ENCODE measurements at places on chromosomes 5 and 9. TPM values are rescaled to one million over a fixed set of nuclear protein-coding genes. Genes with fewer than 3 reads are reported as not detected.

MYMK gene
- total RNA-seq, result not detected

GPR150 gene
- total RNA-seq, result 1.7 TPM

LAMC3 gene
- 0.65 TPM for total RNA-seq

PCDHAC1 gene
- not detected for total RNA-seq

ZNF354C gene
- total RNA-seq, result 8.3 TPM

GHR gene
- not detected for total RNA-seq

RGS7BP gene
- total RNA-seq, result not detected

ECSCR gene
- 1.2 TPM for total RNA-seq

AQP7 gene
- not detected for total RNA-seq

HARS2 gene
- total RNA-seq, result 31.3 TPM

SAXO1 gene
- total RNA-seq, result not detected

LHX2 gene
- not detected for total RNA-seq

RFESD gene
- total RNA-seq, result 4.8 TPM

NAIP gene
- 10.7 TPM for total RNA-seq

CBY3 gene
- total RNA-seq, result 0.44 TPM

PLAC8L1 gene
- total RNA-seq, result 1.4 TPM

PCDHGA1 gene
- 0.05 TPM for total RNA-seq

KCNIP1 gene
- not detected for total RNA-seq

All from activated T-cell treated with anti-CD3 and anti-CD28 coated beads, Interleukin-2, amount 50 U/mL, for 72 hours (primary cell).